ENCODE measurements at places on chromosomes 13 and 19.

- DNase-seq: no peak
Observed at GRCh38 chr13:43482026-43482425, 304.7 kb downstream of the ENOX1 start.

DNA sequence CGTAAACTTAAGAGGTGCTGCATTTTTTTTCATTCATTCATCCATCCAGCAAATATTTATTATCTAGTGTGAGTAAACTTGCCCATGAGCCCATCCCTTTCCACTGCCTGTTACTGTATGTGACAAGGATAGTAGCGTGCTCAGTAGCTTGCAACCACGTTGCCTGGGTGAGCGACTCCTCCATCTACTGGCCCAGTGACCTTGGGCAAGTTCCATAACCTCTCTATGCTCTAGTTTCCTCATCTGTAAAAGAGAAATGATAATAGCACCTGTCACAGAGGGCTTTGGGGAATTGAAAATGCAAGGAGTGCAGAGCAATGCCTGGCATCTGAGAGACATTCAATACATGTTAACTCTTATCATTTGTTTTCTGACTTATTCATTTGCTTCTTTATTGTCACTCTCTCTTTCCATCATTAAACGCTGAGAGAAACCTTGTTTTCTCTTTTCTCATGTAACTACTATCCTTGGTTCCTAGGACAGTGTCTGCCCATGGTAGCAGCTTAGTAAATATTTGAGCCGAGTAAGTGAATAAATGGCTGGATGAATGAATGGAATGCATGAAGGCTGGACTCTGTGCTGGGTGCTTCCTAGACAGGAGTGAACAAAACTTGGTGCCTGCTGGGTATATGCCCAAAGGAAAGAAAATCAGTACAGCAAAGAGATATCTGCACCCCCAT lies 19.9 kb downstream of the LRCH1 start:
- DNase-seq: no peak

- no peak for DNase-seq
Observed at GRCh38 chr13:105251293-105251692, 1284.2 kb downstream of the EFNB2 start.

GRCh38 chr13:99968521-99969452 lies 2.8 kb downstream of the ZIC5 start:
- no peak for DNase-seq

- no peak for DNase-seq
Observed at GRCh38 chr13:77545626-77546412, 10.3 kb downstream of the SCEL start.

DNA sequence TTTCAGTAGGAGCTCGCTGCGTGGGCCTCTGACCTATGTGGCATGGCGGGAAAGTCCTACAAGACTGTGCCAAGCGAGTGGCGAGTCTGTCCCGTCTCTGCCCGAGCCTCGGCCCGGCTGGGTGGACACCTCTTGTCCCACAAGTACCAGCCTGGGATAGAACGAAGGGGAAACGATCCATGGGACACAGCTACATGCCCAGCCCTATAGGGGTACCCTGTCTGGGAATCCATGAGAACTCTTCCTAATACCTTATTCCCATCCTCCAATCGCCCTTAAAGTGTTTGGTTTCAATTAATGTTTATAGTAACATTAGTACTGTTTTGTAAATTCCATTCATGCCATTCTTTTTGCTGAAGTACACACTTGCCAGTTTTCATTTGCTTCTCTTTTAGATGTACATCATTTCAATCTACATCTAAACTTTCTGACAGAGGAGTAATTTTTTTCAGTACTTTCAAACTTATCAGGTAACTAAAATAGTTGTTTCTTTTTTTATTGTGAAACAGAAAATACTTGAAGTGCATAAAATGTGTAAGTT lies 667 bp upstream of the ZNF790 start:
- DNase-seq: no peak

DNA sequence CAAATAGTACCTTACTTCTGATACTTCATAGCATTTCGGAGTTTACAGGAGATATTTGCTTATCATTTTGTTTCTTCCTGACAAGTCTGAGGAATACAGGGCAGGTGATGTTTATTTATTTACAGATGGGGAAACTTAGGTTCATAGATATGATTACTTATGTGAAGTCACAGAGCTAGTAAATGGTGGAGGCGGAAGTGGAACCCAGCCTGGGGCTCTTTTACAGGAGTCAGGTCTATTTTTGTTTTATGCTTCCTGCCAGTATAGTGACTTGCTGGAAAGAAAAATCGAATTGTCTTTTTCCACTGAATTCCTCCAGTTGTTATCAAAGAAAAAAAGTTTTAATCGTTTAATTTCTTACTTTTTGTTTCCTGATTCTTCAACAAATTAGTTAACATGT lies 66.5 kb downstream of the DGKH start:
- no peak for DNase-seq

GRCh38 chr13:20411638-20412342 lies 113.9 kb downstream of the CRYL1 start:
- no peak for DNase-seq

DNA sequence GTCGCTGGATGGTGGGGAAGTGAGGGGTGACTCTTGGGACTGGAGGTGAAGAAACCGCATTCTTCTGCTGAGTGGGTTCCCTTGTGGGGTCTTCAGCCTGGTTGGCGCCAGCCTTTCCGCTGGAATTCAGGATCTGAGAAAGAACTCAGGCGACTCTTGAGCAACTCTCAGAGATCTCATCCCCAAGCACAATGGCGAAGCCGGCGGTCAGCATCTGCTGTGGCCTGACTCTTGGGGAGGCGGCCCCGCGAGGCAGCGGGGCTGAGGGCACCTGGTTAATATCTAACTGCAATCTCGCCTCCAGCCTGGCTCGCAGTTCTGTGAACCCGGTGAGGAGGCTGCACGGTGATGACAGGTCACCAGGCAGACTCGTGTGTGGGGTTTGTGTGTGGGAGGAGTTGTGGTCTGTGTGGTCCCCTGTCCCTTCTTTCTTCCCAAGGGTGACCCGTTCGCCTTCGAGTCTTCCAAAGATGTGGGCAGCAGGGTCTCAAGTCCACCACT lies 883 bp downstream of the ZNF441 start:
- peak; percentile 9 for DNase-seq

GRCh38 chr19:28466107-28467045 lies 746.6 kb downstream of the UQCRFS1 start:
- DNase-seq: peak; percentile 32

- peak; percentile 80 for DNase-seq
Observed at GRCh38 chr19:38142176-38143035, 81.6 kb downstream of the DPF1 start.
